ENCODE measurements at places on chromosomes 3 and 15. TPM values are rescaled to one million over a fixed set of nuclear protein-coding genes. Genes with fewer than 3 reads are reported as not detected.

Gene VGLL4
- total RNA-seq: 138 TPM

Gene ALDH1L1
- 1.2 TPM for total RNA-seq

Gene GOLGA8G
- not detected for total RNA-seq

Gene NOX5
- 0.07 TPM for total RNA-seq

DNA sequence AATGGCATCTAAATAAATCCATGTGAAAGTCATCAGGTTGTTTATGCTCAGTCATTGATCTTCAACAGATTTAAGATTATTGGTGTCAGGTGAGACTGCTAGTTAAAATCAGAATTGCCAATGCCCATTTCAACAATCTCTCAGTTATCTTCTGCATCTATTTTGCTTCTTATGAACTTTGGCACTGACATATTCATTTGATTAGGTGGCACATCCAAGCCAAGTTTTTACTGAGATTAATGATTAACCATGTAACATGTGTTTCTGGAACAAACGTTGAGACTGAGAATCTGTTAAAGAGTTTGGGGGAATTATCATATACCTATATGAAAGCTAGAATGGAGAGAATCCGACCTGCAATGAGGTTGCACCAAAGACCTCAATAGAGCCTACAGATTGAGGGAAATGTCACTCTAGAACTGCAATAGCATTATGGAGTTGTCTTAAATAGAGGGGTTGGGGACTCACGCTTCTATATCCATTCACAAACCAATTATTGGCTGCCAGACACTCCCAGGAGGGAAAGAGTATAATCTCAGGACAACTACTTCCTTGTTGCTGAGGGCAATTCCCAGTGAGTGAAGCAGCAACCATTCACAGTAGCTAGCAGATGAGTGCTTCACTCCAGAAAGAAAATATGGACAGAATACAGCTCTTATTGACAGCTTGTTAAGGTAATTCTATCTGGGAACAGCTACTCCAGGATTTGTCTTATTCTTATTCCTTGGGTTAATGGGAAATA lies 891.3 kb downstream of the SQOR start:
- no peak for DNase-seq

DNA sequence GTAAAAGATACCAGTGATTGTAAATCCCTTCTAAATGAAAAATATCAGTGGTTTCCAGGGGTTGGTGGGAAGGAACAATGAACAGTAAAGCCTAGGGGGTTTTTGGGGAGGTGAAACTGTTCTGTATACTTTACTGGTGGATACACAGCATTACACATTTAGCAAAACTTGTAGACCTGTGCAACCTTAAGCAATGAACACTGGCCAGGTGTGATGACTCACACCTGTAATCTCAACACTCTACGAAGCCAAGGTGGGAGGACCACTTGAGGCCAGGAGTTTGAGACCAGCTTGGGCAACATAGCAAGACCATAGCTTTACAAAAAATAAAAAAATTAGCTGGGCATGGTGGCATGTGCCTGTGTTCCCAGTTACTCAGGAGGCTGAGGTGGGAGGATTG lies 1.8 kb downstream of the CCDC13 start:
- DNase-seq: no peak

GRCh38 chr3:184335291-184335660 lies 2.1 kb upstream of the FAM131A start:
- DNase-seq: no peak

DNA sequence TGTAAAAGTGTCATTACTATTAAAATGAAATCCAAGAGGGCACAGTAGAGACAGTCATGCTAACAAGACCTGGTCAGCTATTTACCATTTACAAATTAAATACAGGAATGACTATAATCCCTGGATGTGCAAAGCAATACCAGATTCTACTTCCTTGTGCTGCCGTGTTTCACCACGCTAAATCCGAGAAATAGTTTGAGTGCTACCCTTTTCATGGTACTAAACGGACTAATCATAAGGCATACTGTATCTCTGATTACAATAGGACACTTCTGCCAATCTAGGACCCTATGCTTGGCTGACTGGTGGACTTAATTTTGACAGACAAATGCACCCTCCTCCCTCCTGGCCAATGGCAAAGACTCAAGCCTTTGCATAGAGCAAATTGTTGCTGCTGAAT lies 63.0 kb upstream of the NR2F2 start:
- DNase-seq: no peak

DNA sequence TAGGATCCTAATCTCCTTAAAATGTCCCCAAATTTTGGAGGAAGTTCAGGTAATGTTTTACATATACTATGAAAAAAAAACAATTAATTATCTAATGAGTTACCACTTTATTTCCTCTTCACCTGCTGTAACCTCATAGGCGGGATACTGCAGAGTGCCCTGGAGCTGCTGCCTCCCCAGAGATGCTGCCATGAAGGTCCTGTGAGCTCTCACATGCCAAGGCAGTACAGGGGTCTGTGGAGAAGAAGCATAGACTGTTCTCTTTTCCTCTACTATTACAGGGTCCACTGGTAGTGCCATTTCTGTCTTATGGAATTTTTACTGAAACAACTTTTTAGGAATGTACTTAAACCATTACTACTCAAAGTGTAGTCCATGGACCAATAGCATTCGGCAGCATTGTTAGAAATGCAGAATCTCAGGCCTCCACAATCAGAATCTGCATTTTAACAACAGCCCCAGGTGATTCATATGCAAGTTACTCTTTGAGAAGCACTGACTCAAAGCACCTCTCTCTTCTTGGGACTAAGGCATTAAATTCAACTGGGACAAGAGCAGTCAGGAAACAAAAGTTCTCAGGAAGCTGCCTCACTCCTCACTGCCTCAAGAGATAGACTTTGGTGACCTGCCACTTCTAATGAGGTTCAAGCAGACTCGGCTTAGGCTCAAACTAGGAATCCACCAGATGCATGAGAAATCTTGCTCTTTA lies 30.3 kb upstream of the CPOX start:
- no peak for DNase-seq

DNA sequence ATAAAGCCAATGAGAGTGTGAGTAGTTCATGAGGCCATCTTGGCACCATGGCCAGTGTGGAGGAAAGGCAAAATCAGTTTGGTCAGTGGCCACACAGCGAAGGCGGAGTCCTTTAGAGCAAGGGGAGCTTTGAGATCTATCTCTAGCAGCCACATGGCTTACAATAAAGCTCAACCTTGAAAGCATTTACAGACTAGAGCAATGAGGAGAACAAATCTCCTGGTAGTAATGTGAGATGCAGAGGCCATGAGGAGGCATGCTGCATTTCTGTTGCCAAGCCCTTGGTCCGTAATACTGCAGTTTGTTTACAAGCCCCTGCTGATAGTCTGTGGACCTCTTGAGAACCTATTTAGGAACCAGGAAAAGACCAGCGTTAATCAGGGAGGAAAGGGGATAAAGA lies 381.5 kb upstream of the C2CD4B start:
- DNase-seq: no peak

DNA sequence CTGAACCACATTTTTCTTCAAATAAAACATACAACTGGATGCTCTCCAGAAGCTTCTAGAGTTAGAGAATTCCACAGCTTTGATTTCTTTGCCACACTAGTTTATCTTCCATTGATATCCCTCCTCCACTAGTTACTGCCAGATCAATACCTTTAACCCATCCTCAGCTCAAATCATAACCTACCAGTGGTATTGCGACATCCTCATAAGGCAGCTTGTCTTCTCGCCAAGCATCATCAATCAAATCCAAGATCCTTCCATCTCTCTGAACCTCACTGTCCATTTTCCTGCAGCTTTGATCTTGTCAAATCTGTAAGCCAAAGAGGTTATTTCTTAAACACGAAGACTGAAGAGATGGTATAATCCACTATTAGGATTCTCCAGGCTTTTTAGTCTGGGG lies 3.2 kb downstream of the ANAPC13 start:
- no peak for DNase-seq

- DNase-seq: no peak
Observed at GRCh38 chr3:184441202-184441900, 61.5 kb downstream of the CHRD start.

- DNase-seq: no peak
Observed at GRCh38 chr15:60721707-60722106, 242.8 kb upstream of the ICE2 start.

DNA sequence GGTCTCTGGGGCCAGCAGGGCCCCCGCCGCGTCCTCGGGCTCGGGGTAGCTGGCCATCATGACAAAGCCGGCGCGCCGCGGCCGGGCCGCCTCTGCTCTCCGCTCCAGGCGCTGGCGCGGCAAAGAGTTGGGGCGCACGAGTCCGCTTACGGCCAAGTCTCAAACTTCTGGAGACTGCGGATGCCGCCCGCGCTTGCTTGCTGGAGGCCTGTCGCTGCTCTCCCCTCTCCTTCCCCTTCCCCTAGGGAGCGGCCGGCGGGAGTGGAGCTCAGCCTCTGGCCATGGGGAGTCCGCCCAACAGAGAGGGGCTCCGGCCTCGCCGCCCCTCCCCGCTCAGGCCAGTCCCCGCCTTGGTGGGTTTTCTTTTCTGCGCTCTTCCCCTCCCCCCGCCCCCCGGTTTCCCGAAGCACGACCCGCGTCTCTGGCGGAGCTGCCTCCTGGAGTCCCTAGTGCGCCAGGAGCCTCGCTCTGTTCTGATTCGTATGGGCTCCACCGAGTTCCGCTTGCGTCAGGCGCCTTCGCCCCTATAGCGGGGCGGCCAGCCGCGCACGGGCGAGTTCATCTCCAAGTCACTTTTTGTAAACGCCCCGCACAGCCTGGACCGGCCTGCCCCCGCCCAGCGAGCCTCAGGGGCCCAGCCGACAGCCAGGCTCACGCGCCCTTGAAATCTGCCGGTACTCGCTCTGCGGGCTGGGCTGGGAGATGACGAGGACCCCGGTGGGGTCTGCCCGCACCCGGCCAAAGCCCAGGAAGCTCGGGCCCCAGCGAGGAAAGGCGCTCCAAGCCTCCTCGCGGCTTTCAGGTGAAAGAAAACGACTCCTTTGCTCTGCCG lies at the start of the genes FOXL2 and FOXL2NB:
FOXL2 (minus strand) TSS at position 475 of the 832 bp plus-strand sequence; CDS start at position 60, 415 bp downstream.
FOXL2NB (plus strand) TSS at position 555 of the 832 bp plus-strand sequence; CDS start at position 703, 148 bp downstream.
- DNase-seq: peak; percentile 53

DNA sequence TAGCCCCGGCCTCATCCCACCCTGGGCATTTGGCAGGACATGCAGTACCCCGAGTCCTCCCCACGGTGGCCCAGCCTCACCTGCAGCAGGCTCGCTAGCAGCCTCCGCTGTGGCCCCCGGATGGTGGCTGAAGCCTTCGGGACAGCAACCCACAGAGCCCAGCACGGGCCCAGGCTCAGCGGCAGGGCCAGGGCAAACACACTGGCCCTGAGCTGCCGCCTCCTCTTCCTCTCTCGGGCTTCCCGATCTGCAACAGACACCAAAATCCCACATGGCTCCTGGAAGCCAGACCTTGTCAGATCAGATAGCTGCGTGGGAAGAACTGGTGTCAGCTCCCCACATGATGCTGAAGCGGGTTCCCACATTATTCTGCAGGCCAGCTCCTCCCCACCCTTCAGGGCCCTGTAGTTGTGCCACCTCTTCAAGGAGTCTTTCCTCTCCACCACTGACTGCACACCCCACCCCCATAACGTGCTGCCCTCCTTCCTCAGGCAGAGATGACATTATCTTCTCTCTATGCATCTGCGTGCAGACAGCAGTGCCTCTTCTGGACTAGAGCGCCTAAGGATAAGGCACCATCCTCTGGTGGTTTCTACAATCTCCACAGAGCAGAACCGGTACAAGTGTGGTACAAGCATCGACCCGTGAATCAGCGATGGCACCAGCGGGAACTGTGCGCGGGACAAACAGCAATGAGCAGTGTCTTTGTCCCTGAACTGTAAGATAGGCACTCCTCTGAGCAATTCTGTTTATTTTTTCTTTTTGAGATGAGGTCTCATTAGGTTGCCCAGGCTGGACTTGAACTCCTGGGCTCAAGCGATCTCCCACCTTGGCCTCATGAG lies 9.5 kb downstream of the TMEM44 start:
- DNase-seq: no peak
